ENCODE measurements at places on chromosomes 4 and X.

GRCh38 chr4:182746876-182747275 lies 170.3 kb downstream of the DCTD start:
- no peak for DNase-seq

DNA sequence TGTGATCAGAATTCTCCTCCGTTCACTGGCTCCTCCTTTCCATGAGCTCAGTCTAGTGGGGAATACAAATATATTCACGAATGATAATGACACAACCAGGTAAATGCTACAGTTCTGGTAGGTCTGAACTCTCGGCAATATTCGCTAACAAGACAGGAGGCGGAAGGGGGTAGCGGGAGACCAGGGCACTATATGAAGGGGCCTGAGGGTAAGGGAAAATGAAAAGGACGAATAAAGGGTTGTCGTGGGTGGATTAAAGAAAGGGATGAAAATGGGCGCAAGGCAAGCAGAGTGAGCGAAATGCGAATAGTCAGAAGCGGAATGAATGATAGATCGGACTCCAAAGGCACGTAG lies 743 bp downstream of the NKAP start:
- no peak for DNase-seq

DNA sequence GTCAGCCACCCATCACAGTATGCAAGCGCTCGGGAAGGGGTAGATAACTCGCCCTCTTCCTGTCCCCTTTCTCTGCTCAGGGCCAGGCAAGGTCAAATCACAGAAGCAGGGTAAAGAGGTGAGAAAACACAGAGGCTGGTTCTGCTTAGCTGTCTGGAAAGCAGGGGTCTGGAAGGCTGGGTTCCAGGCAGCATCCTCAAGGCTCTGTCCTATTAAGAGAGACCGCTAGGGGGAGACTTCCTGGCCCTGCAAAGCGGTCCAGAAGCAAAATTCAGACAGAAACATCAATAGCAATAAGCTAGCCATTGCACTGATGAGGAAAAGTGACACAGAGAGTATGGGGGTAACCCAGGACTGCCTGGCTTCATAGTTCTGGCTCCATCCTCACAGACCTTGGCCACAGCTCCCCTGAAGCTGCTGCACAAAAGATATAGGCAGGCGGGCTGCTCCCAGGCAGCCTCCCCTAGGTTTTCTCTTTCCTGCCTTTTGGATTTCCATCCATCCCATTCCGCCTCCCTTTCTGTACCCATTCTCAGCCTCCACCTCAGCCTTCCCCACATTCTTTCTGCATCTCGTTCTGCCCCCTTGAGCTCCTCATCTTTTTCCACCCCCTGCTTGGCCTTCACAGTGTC lies 308.5 kb downstream of the EVC2 start:
- DNase-seq: no peak

GRCh38 chr4:89245459-89245858 lies 62.1 kb downstream of the GPRIN3 start:
- no peak for DNase-seq

DNA sequence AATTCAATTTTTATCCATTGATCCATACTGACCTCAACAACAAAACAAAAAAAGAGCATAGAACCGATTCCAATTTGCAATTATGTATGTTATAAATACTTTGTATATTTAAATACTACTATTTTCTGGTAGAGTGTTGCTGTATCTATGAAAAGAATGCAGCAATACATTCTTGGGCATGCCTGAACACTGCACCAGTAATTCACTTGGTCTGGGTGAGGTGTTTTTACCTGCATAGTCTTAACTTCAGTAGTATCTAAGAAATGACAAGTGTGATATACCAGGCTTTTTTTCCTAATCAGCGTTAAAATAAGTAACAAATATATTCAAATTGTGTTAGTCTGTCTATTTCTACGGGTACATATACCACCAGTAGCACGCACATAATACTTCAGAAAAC lies 120.2 kb downstream of the KLHL13 start:
- DNase-seq: no peak

DNA sequence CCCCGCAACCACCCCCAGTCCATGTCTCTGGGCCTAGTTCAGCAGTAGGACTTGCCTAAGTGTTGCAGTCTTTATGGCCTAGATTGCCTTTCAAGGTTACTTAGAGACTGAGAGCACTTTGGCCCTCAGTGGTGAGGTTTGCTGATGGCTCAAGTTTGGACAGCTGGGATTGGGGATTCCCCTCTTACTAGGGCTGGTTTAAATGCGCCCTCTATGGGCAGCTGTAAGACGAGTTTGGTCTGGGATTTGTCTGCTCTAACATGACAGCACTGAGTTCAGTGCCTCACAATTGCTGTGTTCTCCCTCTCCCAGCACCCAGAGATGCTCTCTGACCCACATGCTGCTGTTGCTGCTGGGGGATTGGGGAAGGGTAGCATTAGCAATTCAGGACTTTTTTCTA lies 23.1 kb downstream of the DACH2 start:
- no peak for DNase-seq

Measured in non-pigmented ciliary epithelial cell (primary cell).